Iris pigment epithelial cell (primary cell): ENCODE measurements at places on chromosomes 2 and 18.

DNA sequence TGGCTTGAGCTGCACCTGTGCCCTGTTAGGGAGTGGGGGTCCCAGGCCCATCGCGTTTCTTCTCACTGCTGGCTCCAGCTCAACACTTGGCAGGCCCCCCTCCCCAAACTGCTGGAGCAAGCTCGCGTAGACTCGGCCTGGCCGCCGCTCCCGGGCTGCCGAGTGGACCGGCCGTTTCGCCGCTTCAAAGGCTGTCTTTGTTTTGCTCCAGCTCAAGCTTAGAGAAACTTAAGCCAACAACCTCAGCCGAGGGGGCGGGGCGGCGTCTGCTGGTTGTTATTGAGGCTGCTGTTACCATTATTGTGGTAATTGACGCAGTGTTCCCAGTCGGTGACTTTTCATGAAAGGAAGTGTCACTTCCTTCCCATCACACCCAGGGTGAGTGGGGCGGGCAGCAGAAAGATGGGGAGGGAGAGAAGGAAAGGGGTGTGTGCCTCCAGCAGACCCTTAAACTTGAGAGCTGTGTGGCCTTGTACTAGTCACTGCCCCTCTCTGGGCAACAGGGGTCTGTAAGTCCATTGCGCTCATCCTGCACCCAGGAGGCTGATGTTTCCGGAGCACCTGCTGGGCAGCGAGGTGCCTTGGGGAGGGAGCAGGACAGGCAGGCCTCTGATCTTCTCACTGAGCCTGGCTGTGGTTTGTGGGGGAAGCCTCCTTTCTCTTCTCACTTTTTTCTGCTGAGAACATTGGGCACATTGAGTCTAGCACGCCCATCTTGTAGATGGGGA is 2.1 kb downstream of the ARID5A start:
- DNase-seq, result peak; percentile 59

DNA sequence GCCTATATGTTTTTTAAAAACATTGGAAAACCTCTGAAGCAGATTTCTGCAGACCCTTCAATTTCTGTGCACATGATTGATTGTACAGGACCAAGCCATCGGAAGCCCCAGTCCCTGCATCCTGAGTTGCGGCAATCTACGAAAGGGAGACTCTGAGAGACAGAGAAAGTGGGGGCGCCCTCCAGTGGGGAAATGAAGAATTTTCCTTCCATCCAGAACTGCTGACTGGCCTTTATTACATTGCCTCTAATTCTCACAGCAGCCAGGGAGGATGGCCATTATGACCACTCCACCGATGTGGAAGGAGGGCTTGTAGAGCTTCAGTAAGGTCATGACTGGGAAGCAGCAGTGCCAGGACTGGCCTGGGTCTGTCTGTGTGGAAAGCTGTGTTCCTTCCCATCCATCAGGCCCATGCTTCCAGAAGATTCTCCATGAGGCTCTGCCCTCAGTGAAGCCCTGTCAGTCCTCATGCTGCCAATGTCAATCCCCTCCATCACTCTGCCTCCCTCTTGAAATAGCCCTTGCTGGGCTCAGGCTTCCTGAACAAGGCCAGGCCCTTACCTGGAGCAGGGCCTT is 20.0 kb upstream of the RESP18 start:
- DNase-seq, result peak; percentile 61

- DNase-seq, result no peak
Observed at GRCh38 chr2:79428745-79429144, 84.1 kb upstream of the CTNNA2 start.

DNA sequence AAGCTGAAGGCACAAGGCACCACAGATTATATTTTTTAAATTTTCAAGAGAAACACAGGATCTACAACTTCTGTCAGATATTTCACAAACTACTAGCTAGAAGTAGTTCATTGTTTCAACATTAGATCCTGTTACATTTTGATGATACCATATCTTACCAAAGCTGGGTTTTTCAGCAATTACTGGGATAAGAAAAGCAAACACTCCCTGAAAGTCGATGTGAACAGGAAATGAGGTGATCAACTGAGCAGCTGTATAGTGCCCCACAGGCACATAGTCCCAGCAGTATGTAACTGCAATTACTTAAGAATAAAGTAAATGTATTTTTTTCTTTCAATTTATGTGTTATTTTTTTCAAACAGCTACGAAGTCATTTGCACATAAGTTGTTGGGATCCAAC is 103.5 kb downstream of the DNER start:
- peak; percentile 90 for DNase-seq

DNA sequence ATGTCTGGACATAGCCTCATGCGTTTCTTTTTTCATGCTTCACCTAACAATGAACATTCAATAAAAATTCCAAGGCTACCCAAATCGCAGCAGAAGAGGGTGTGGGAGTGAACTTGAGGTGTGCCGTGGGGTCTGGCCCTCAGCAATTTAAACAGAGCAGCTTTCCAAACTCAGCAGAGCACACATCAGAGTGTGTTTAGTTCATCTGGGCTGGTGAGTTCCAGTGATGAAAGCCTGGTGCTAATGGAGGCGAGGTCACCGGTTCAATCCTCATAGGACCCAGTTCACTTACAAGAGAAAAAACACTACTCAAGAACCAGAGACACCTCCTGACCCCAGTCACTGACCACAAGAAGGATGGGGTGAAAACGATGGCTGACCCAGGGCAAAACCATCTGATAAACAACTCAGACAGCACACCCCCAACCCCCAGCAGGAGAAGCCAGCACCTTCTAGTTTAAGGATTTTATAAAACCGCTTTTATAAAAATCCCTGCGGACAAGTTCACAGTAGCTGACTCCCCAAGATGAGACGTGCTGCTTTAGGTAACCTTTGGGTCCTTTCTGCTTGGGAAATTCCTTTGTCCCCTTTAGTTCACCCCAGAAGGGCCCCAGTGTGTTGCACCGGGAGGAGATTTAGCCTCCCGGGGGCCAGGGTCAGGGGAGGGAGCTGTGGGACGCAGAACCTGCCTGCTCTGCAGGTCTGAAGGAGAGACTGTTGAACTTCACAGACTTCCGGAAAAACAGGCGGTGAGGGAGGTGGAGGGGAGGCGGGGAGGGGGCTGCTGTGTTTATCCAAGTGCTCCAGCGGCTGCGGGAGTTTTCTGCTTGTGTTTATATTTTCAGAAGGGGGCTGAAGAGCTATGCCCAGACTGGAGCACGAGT is 152.7 kb upstream of the SOX11 start:
- DNase-seq, result no peak
